ENCODE measurements at places on chromosomes 7 and 10.

DNA sequence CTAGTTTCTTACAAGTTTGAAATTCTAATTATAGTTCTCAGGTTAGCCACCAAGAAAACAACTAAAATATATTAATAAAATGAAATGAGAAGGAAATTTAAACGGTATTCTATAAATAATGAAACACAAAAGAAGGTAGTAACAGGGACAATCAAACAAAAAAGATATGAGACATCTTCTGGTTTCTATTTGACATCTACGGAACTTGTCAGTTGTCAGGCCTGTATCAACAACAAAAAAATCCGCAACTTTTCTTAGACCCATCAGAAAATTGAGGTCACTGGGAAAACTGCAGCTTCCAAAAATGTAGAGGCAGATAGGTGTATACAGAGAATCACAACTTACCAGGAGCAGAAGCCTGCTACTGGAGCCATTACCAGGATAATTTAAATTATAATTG, 70.6 kb downstream of the ZPBP start:
- no peak for DNase-seq

- no peak for DNase-seq
These were observed 374.8 kb downstream of the OTUD1 start for GRCh38 chr10:23813687-23814086.

DNA sequence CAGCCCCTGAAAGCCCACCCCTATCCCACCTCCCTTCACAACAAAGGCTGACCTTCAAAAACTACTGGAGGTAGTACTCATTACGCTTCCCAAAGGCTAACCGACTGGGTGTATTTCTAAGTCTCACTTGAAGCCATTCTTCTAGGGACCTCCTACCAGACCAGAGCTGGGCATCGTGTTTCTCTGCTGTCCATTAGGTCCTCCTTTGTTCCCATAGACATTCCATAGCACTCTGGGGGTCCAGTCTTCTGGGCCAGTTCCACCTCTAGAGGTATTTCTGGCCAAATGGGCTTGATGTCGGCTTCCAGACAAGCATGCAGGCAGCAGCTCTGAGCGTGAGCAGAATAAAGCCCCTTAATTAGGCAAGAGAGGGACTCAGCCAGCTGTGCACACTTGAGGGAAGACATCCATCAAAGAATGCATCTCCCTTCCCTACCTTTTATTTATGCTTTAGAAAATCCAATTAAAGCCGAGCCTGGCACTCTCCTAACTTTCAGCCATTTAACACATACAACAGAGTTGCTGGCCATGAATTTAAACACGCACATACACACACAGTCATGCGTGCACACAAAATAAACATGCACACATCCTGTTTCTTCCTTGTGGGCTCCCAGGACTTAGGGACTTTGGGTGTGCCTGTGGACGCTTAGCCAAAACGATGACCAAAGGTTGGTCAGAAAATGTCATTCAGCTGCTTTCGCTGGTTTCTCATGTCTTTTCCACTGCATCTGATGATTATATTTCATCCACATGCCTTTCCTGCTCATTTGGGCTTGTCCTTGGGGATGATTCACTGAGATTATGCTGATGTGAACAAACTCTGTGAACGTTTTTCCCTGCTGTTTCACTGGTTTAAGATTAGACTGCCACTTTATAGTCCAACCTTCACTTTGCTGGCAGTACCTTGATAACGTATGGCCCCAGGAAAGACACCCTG, 362.0 kb upstream of the NFE2L3 start:
- DNase-seq: no peak

- DNase-seq: no peak
These were observed 17.9 kb downstream of the SEMA3A start for GRCh38 chr7:84176716-84177115.

- DNase-seq: peak; percentile 71
These were observed 172.6 kb upstream of the TNRC18 start for GRCh38 chr7:5596046-5596895.

GRCh38 chr7:82704121-82704520, 260.5 kb upstream of the CACNA2D1 start:
- no peak for DNase-seq

DNA sequence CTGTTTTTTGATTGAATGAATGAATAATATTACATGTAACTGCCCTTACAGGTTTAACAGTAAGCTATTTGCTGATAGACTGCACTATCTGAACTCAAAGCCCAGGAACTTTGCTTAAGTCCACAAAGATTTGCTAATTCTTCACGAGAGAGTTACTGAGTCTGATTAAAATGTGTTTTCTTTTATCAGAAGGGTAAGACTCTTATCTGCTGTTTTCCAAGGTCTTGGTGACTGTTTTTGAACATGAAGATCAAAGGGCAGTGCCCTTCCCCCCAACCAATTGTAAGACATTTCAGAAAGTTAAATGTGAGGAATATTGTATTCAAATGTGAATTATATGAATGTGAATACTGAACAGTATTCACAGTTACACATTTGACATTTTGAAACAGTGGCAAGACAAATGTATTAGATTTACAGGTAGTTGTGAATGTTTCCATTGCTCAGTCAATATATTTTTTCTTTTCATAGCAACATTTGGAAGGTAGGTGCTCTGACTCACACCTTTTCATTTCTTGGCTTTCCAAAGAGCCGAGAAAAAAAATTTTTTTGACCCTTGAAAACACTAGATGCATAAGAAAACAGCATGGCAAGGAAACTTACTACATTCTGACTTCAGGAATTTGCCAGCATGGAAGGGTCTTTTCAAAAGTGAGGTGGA, 62.7 kb downstream of the DKK1 start:
- no peak for DNase-seq

DNA sequence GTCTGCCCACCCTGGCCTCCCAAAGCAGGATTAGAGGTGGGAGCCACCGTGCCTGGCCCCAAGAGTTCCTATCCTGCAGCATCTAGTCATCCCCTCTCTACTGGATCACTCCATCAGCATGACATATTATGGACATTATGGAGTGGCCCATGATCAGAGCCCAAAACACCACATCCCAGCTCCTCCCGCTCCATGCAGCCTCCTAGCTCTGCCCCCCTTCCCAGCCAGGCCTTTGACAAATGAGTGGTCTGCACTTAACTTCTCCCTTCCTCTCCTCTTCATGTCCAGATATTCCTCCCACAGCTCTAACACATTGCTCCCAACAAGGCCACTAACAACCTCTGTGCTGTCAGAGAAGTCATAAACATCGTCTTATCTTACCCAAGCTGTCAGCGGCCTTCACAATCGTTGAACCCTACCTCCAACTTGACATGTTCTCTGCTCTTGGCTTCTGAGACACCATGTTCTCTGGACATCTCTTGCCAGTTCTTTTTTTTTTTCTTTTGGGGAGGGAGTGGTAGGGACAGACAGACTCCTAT, 187.6 kb downstream of the NSUN6 start:
- no peak for DNase-seq

GRCh38 chr10:103512591-103513379, 19.3 kb downstream of the NEURL1 start:
- DNase-seq: no peak

- DNase-seq: no peak
These were observed 152.3 kb upstream of the STEAP4 start for GRCh38 chr7:88458946-88459345.

DNA sequence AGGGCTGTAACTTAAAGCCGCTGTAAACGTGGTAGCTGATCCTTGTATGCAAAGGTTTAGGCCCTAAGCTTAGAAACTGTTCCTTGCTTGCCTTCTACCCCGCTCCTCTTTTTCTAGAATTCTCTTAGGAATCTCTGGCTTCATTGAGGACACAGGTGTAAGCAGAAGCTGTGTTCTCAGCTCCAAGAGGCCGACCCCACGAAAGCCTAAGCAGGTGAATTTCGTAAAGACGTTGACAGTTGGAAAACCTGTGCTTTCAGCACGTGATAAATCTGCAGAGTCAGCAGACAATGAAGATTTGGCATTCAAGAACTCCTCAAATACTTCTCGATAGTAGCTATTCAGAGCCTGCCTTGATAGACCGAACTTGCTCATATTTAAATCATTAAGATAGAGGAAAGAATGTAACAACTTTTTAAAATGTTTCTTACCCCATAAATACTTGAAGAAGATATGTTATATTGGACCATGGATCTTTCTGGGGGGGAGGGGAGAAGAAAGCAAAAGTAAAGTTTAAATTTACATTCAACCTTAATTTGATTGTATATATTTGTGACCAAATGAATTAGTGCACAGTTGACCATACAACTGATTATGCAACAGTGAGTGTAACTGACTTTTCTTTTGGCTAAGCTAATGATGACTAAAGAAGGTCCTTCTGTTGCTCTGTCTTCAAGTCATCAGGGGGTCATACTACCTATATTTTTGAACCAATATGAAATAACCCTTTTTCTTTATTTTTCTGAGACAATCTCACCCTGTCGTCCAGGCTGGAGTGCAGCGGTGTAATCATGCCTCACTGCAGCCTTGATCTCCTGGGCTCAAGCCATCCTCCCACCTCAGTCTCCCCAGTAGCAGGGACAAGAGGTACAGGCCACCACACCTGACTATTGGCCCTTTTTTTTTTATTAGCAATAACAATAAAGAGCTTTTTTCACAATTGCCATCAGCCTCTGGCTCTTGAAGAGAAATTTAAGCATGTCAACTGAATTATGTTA, 1.2 kb upstream of the GDI2 start:
- DNase-seq: no peak

DNA sequence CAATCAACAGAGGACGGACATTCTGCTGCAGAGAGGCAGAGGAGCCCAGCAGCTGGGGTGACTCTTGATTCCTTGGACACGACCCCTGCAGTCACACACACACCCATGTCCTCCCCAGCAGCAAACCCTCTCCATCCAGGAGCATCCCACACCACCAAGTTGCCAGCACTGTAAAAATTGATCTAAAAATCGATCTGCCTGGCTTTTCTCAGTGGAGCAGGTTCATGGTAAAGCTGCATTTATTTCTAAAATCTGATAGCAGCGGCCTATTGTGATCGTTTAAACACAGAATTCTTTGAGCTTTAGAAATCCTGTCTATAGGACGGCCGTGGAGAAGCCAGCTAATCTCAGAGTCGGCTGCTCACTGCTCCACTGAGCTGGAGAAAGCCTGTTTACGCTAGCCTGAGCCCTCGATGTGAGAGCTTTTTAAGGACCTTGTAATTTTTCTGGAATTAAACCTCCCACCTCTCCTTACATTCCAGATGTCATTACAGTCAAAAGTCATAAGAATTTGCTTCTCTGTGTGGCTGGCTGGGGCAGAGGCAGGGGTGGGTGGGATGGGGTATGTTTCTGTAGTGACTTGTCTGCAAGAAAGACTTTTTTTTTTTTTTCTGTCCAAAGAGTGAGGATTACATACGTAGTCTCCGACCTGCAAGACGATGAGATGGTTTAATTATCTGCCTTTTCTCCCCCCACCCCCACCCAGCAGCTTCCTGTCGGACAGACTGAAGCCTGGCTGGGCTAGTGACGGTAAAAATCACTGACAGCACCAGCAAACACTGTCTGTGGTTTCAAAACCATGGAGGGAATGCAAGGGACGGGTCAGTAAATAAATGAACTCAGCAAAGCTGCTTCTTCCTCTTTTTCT, 31.6 kb downstream of the TRIM8 start:
- DNase-seq: no peak

DNA sequence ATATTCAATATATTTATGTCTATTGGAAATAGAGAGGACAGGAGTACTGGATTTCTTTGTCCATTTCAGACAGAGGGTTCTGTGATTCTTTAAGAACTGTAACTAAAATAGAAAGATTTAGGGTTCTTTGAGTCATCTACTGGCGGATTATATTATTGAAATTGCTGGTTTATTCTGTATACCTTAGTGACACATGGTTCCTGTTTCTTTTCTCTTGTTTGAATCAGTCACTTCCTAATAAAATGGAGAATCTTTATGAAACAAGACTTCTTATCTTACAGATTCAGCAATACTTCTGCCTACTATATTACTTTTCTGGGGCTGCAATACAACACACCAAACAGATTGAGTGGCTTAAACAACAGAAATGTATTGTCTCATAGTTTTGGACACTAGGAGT, 20.8 kb upstream of the ZNF800 start:
- DNase-seq: no peak

DNA sequence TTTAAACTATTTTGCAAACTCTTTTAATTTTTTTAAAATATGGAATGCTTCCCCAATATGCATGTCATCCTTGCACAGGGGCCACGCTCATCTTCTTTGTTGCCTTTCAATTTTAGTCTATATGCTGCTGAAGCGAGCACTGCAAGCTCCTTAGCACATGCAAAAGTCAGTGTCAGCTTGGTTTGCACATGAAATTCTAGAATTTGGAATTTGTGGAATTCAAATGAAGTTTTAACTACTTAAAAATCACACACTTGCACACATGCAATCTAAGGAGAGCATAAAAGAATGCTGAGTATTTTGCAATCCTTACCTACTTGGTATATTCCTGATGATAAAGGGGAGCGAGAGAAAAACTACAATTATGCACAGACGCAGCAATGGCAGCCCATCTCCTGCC, 78.3 kb upstream of the ATP6V0A4 start:
- no peak for DNase-seq

GRCh38 chr7:2718296-2718965, 30.4 kb downstream of the AMZ1 start:
- no peak for DNase-seq

DNA sequence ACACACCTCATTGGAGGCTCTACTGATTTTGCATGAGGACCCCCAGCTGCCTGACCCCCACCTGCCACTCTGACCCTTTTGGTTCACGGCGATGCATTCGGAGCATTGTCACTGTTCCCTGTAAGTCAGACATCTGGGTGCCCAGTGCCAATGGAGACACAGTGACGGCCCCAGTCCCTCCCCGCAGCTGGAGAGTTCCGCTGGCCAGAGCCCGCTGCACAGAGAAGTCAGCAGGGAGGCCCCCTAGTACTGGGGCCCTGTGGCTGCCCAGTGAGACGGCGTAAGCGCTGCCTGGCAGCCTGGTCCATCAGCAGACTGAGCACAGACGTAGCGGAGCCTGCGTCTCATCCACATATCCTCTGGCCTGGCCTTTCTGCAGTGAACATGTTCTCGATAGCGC, 77.5 kb downstream of the NKX6-2 start:
- DNase-seq: no peak

GRCh38 chr10:86773498-86773897, 17.1 kb downstream of the BMPR1A start:
- no peak for DNase-seq

- DNase-seq: no peak
These were observed 16.7 kb upstream of the GAD2 start for GRCh38 chr10:26199841-26200240.

DNA sequence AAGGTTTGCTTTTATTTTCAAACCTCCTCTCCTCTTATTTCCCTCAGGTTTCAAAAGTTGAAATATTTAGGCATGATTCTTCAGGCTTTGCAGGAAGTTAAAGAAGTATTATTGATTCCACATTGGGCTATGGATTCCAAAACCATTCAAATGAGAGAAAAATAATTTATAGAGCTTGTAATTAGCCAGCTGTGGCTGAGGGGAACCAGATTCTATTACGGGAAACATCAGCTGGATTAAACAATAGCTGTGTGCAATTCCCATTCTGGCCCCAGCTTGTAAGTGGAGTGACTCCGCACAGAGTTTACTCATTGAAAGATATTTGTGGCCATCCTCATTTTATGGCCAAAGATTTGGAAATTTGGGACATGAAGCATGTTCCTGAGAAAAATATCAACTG, 77.0 kb upstream of the PHYHIPL start:
- no peak for DNase-seq

GRCh38 chr10:24952707-24953645, 570 bp upstream of the PRTFDC1 start:
- DNase-seq: peak; percentile 17

GRCh38 chr10:128210215-128211063, 84.2 kb upstream of the MKI67 start:
- DNase-seq: peak; percentile 64

- no peak for DNase-seq
These were observed 188.8 kb downstream of the PARD3 start for GRCh38 chr10:34626158-34626880.

All from stimulated activated CD8-positive, alpha-beta memory T cell treated with anti-CD3 and anti-CD28 coated beads, Interleukin-2, amount 100 ng/mL, for 48 hours (primary cell).